ENCODE measurements at places on chromosomes 1 and 21.
A peak's percentile ranks its signal among the peaks of the same experiment; 100 is the strongest.

DNA sequence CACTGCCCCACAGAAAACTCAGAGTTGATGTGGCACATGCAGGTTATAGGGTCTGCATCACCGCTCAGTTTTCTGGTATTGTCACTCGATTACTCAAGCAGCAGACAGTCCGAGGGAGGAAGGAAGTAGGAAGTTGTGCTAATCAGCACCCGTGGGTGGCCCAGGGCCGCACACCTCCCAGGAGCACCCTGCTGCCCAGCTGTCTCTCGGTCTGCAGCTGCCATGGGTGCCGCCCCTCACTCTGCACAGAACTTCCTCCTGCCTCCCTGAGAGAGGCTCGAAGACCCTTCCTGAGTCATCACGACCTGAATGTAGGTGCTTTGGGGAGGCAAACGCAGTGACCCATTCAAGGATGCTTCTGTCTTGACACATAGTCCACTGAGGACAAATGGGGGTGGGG, 4.2 kb upstream of the TFF3 start:
- no peak for DNase-seq

DNA sequence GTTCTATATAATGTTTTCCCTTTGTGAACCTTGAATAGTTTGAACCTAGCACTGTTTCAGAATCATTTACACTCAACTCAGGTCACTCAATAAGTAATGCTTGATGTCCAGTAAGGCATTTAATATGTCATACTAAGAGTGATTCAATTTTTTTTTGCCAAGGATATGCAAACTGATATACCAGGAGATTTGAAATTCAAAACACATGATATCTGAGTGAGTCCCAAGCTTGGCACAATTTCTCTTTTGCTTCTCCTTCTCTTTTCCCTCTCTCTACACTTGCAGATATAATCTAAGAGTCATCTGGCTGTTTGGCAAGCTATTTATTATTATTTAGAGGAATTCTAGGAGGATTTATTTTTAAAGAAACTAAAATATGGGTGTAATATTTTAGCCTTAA, 61.6 kb upstream of the SPAG17 start:
- no peak for DNase-seq

DNA sequence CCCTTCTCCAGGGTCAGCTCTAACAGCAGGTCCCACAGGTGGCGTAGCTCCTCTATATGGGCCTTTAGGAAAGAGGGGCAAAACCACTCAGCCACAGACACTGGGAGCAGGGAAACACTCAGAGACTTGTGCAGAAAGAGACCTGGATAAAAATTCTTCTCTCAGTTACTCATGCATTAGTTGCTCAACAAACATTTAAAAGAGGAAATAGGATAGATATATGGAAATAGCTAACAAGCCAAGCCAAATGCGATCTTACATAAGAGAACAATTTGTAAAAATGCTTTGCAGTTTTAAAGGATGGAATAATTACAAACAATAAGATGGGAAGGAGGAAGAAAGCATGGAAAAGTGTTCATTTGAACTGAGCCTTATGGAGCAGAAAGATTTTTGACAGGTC, 4.9 kb downstream of the SPTA1 start:
- no peak for DNase-seq

DNA sequence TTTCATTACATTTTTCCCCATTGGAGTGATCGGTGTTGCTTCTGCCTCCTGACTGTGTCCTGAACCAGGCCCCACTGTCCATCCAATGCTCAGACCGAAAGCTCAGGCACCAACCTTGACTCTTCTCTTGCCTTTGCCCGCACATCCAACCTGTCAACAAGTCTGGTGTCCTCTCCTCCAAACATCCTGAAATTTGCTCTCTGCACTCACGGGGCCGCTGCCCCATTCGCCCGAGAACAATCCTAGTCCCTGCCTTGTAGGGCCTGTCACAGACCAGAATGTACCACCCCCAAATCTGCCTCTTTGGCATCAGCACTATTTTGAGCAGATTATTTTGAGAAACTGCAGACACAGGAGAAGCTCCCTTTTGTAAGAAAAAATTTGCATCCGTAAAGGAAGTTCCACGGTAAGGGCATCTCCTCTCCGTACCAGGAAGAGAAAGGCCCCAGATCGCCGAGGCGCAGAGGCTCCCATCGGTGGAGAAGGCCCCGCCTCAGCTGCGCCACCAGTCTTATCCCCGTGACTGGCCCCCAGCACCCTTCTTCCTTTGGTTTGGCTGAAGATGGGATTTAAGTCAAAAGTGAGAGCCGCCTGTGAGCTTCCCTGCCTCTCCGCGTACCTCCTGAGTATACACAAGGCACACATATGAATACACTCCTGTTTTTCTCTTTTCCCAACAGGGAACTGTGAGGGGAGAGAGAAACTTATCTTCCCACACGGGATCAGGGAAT, 7.1 kb downstream of the MORN1 start:
- no peak for DNase-seq

- DNase-seq, result no peak
These were observed 13.9 kb upstream of the XPR1 start for GRCh38 chr1:180617774-180618395.

DNA sequence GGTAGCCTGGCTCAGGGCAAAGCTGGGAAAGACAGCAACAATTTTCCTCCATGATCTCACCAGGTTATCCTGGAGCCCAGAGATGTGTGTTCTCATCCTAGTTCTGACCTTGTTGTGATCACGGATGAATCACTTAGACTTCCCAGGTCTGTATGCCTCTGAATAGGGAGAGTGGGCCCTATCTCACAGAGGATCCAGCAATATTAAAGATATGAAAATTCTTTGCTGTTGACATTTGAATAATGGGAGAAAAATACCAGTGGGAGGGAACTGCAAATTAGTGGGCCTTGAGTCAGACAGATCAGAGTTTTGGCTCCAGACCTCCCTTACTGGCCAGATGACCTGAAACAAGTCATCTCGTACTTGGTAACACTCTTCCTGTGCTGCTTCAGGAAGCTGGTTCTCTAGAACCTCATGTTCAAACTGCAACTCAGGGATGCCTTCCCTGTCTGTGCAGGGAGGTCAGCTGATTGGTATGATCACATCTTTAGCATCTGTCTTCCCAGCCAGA, 32.8 kb upstream of the RNF19B start:
- DNase-seq, result peak; percentile 64

DNA sequence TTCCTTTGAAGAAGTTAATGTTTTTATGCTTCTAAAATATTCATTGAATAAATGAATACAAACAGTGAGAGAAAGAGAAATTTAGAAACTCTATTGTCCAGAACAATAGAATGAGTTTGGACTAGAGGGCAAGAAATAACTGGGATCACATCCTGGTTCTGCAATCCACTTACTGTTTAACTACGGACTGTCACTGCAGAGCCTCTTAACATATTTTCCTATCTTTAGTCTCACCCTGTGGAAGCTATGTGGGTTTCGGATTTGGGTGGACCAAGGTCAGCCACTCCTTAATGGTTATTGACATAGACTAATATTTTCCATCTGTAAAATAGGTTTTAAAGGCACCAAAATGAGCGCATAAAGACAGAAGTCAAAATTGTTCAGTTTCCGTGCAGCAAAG, 116.6 kb downstream of the UBE2U start:
- DNase-seq, result no peak

DNA sequence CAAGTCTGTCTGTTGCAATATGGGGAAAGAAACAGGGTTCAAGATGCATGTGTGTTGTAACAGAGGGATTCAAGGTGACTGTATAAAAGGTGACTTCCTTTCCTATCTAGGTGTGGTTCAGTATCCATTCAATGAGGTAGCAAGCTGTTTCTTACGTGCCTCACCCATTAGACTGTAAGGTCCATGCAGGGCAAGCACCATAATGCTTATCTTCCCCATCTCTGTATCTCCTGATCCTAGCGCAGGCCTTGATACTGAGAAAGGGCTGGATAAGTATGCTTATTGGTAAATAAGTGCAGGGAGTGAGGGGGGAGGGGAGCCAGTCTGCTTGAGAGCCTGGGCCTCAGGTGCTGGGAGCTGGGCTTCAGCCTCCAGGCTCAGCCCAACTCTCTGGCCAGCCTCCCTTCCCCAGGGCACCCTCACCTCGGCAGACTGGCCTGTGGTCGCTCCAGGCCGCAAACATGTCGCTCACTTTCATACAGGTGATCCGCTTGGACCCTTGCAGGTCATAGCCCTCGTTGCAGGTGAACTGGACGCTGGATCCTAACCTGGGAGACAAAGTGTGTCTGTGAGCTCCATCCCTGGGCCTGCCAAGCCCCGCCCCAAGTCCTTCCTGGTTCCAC, 44.5 kb upstream of the HMGB4 start:
- DNase-seq, result no peak

- no peak for DNase-seq
These were observed 43.0 kb downstream of the SLC19A1 start for GRCh38 chr21:45499201-45499750.

- no peak for DNase-seq
These were observed 29.6 kb upstream of the RGS1 start for GRCh38 chr1:192545896-192546521.

DNA sequence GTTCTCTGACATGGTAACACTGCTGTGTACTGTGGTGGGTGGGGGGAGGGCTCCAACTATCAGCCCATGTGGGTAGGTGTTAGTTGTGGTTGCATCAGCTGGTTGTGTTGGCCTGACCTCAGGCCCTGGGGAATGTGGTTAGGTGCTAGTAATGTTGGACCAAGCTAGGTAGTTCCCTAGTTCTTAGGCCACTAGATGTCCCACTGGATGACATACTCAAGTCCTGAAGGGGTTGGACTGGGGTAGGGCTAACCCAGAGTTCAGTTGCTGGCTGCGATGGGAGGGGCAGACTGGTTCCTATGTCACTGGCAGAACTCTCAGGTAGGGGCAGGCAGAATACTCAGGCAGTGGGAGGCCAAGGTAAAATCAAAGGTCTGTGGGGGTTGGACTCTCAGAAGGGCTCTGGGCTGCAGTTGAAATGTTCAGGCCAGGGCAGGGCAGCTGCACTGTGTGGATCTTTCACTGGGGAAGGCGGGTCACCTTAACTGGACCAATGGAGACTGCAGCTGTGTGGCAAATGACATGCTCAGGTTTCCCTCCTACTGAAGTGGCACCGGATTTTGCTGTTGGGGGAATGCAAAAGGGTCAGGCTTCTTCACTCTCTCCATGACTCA, 870.7 kb downstream of the LRRIQ3 start:
- DNase-seq, result no peak

DNA sequence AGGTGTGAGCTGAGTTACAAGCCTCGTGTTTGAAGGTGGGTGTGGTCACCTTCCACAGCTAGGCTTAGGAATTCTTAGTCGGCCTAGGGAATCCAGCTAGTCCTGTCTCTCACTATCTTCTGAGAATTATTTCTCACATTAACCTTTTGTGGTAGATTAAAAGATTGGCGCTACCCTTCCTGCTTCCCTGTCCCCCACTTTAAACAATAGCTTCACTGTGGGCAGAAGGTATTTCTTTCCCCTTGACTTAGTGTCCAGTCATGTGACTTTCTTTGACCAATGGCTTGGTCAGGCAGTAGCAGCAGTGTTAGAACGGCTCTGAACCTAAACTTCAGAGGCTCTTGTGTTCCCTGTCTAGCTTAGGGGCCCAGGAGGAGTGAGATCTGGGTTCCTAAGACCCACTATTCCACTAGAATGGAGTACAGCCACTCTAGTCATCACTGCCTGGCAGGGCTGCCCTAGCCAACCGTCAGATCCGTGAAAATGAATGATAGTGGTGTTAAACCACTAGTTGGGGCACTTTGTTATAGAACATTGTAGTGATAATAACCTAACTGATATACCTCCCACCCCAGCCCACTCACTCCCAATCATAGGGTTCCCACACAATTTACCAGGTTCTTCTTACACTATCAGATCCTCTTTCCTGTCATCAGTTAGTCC, 13.9 kb upstream of the C1orf141 start:
- DNase-seq, result no peak

DNA sequence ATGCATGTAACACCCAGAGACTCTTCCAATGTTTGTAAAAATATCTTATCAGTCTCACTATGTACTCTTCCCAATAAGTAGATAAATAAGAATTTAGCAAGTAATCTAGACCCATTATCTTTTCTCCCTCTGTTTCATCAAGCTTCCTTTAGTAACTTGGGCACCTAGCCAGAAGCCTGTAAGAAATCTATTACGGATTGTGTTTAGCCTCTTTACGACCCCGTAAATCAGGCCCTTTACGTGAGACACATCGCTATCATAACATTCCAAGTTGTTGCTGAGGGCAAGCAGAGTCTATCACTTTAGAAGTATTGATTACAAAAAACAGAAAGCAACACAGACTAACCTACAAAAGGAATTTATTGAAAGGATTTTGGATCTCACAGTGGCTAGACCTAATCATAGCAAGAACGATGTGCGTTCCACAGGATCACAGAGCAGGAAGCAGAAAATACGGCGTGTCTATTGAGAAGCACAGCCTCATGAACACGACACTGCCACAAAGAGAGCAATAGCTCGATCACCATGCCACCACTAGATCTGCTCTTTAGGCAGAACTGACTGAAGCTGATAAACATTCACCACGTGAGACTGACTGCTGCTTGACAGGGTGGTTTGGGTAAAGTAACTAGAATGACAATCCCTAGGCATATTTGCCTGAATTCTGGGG, 922.1 kb downstream of the AMY1C start:
- no peak for DNase-seq

Data from skeletal muscle cell (primary cell).